Liver (tissue), 10 donors: ENCODE measurements at places on chromosomes 13 and 19. TPM values are rescaled to one million over a fixed set of nuclear protein-coding genes. Genes with fewer than 3 reads are reported as not detected.

NCR1 gene
- total RNA-seq: 1.8 TPM

TMEM86B gene
- 4.8 TPM for total RNA-seq

SERPINE3 gene
- total RNA-seq: not detected

KIR2DL3 gene
- total RNA-seq: not detected

TIMM50 gene
- 24.3 TPM for total RNA-seq

DNA sequence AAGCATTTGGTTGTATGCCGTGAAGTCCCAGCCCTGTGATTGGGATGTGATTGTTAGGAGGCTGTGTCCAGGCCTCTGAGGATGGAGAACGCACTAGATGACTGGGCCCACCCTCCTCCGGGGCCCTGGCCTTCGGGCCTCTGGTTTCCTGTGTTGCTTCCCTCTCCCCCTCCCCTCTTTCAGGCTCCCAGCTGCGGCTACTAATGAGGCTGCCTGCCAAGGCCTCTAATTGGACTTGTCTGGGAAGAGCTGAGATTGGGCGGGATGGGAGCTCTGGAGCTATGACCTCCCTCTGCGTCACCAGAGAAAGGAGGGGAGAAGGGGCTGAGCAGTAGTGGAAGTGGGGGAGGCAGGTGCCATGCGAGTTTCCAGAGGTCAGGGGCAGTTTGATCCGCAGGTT lies 9.9 kb downstream of the PTH2 start:
- no peaks in the 10 kb centered on the region for H3K4me1 ChIP-seq
- no peak overlapping the region for H3K4me3 ChIP-seq
- no peaks in the 10 kb centered on the region for H3K36me3 ChIP-seq
- no peak overlapping the region for H3K27ac ChIP-seq
- H3K27me3 ChIP-seq: no peaks in the 10 kb centered on the region
- DNase-seq: no peak

DNA sequence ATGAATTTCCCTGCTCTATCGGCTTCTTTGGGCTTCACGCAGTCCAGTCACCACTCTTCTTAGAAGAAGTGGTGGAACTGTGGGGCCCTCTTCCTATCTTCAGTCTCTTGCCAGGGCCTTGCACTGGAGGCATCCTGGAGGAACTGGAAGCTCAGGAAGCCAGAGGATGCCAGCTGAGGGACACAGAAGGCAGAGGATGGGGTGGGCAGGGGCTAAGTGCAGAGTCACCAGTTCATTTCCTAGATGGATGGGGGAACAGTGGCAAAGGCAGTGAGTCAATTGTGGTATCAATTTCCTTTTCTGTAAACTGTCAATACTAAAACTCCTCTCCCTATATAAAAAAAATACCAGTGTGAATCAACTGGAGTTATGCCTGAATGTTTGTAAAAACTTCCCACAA lies 419.7 kb downstream of the KLF12 start:
- H3K27ac ChIP-seq: no peak overlapping the region
- DNase-seq: no peak
- H3K4me1 ChIP-seq: no peaks in the 10 kb centered on the region
- no peaks in the 10 kb centered on the region for H3K27me3 ChIP-seq
- peaks cover 32% of the 10 kb centered on the region for H3K36me3 ChIP-seq
- H3K4me3 ChIP-seq: no peak overlapping the region

AZU1 gene
- 20.2 TPM for total RNA-seq

DNA sequence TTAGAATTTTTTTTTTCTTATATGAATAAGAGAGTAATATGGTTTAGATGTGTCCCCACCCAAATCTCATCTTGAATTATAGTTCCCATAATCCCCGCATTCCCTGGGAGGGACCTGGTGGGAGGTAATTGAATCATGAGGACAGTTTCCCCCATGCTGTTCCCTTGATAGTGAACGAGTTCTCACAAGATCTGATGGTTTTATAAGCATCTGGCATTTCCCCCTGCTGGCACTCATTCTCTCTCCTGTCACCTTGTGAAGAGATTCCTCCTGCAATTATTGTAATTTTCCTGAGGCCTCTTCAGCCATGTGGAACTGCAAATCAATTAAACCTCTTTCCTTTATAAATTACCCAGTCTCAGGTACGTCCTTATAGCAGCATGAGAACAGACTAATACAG lies 205.7 kb downstream of the MYO16 start:
- no peaks in the 10 kb centered on the region for H3K27me3 ChIP-seq
- no peaks in the 10 kb centered on the region for H3K36me3 ChIP-seq
- DNase-seq: no peak

- no peak overlapping the region for H3K4me3 ChIP-seq
- DNase-seq: no peak
- no peak overlapping the region for H3K27ac ChIP-seq
Observed at GRCh38 chr19:50844296-50844935, 10.3 kb upstream of the KLK3 start.

DNA sequence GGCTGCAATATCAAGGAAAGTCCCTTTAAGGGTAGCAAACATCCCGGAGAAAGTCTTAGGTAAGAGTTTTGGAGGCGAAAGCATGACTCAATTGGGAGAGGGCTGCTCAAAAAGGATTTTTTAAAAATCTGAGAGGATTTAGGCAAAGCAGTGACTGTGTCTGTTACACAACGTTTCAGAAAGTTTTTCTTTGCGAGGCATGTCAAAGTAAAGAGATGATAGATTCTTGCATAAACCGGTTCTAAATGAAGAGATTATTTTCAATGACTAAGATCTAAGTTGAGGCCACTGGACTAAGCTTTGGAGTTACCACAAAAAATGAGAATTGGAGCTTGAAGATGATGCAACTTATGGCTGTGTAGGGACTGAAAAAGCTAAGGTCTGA lies 43.7 kb upstream of the ENOX1 start:
- no peak overlapping the region for H3K27ac ChIP-seq
- no peaks in the 10 kb centered on the region for H3K36me3 ChIP-seq
- DNase-seq: no peak
- H3K4me3 ChIP-seq: no peak overlapping the region
- no peaks in the 10 kb centered on the region for H3K4me1 ChIP-seq

DNA sequence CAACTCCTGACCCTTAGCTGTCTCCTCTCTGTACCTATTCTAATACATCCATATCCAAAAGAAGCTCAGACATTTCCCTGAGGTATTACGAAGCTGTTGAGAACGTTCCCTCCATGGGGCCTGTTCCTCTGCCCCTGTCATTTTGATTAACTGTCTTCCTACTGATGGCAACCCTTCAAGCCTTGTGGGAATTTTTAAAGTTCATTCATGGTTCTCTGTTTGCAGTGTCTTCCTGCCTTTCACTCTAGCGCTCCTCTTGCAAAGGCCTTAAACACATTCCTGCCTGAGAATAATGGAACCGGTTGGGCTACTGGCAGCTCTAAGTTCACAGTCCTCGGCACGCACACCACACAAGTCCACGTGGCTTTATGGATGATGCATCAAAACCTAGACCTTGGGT lies 66.1 kb downstream of the LHFPL6 start:
- H3K4me1 ChIP-seq: no peaks in the 10 kb centered on the region
- no peak overlapping the region for H3K4me3 ChIP-seq
- no peaks in the 10 kb centered on the region for H3K27me3 ChIP-seq
- no peak overlapping the region for H3K27ac ChIP-seq
- no peaks in the 10 kb centered on the region for H3K36me3 ChIP-seq

DNA sequence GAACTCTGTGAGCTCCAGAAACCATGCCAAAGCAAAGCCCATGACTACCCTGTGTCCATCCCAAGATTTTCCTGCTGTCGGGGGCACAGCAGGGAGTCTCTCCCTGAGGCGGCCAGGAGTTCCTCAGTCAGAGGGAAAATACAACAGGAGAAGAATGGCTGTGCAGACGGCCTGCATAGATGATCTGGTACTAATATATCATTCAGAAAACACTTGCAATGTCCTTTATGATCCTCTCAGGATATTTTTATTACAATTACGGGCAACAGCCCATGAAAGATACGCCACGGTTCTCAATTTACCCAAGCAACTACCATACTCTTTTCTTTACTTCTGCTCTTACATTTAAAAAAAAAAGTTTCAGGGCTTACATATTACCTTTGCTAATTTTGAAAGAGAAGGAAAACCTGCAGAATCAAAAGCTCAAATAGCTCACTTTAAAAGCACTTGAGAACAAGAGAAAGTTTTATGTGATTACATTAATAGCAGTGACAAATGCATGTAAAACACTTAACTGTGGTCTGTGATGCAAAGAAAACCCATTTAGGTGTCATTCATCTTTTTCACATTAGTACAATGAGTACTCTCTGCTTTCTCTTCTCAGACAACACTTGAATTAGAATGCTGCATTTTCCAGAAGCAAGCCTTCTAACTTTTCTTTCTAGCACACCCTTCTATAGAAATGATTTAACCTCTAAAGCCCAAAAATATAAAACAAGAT lies 460.8 kb downstream of the KLF5 start:
- H3K36me3 ChIP-seq: no peaks in the 10 kb centered on the region
- H3K27me3 ChIP-seq: no peaks in the 10 kb centered on the region
- DNase-seq: no peak
- H3K4me3 ChIP-seq: no peak overlapping the region

GRCh38 chr19:14379294-14380065 lies 1.8 kb upstream of the ADGRE5 start:
- peak overlapping the region; percentile 20 for H3K27ac ChIP-seq
- no peak overlapping the region for H3K4me3 ChIP-seq
- DNase-seq: no peak
- H3K27me3 ChIP-seq: peaks cover 3% of the 10 kb centered on the region
- H3K4me1 ChIP-seq: no peaks in the 10 kb centered on the region
